Activated gamma-delta T cell treated with anti-CD3 and anti-CD28 coated beads, Interleukin-2, amount 50 U/mL, for 16 hours (primary cell): ENCODE measurements at places on chromosomes 1 and 21.

DNA sequence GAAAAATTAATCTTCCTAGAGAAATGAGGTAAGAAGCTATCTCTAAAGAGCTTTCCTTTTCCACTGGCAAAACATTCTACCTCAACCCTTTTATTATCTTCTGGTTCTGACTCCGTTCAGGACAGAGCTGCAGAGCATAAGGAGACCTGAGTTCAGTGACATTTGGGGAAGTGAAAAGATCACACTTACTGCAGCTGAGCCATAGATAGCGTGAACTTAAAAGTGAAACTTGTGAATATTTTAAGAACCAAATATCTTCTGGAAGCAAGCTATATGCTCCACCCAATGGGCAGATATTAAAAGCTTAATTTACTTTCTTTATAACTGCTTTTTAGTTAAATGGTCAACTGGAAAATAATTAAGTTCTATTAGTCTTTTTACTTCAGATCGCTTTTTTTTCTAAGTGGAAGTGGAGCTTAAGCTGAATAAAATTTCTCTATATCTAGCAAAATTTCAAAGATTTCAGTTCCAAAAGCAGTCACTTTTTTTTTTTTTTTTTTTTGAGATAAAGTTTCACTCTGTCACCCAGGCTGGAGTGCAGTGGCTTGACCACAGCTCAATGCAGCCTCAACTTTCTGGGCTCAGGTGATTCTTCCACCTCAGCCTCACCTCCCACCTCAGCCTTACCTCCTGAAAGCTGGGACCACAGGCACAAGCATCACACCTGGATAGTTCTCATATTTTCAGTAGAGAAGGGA, 11.9 kb downstream of the PTPN22 start:
- DNase-seq: no peak

- no peak for DNase-seq
These were observed 17.1 kb downstream of the RC3H1 start for GRCh38 chr1:174005032-174005431.

DNA sequence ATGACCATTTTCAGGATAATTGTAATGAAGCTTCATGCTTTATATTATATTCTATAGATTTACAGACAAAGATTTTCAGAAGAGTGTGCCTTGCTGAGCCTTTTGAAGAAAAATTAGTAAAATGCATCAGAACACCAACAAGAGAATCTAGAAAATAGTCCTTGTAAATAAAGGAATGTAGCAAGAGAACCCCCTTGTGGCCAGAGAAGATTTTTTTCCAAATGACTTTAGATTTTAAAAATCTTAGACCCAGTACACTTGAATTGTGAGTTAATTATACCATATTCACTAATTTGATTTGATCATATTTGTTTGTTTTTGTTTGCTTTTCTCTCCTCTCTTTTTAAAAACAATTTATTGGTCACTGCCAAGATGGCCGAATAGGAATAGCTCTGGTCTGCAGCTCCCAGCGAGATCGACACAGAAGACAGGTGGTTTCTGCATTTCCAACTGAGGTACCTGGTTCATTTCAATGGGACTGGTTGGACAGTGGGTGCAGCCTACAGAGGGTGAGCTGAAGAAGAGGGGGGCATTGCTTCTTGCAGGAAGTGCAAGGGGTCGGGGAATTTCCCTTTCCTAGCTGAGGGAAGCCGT, 12.8 kb upstream of the IFI44L start:
- DNase-seq: no peak

- DNase-seq: no peak
These were observed 36.0 kb downstream of the SEC16B start for GRCh38 chr1:177933881-177934280.

DNA sequence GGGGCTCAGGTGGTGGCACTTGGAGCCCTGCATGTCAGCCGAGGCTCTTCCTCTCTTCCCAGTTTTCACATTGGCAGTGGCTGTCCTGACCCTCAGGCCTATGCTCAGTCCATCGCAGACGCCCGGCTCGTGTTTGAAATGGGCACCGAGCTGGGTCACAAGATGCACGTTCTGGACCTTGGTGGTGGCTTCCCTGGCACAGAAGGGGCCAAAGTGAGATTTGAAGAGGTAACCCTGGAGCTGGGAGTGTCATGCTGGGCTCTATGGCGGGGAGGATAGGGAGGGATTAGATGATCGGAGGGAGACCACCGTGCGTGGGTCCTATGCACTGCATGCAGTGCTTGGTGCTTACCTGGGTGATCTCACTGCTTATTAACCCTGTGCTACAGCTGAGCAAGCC, 13.5 kb downstream of the AZIN2 start:
- DNase-seq: no peak

DNA sequence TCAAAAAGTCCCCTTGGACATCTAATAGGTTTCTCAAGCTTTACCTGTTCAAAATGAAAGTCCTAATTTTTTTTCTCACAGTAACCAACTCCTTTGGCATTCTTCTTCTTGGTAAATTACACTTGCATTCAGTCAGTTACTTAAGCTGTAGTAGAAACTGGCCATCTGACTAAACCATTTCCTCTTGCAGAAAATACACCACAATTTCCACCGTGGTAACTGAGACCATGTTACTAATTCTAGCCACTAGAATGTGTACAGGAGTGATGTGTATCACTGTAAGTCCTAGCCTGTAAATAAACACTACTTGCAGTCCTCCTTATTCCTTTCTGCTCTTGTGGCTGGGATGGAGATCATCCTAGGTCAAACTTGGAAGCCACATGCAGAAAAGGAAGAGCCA, 965.4 kb upstream of the TMPRSS15 start:
- no peak for DNase-seq
